NCI-H82 (cell line): ENCODE measurements at places on chromosomes 1 and 21.
A peak's percentile ranks its signal among the peaks of the same experiment; 100 is the strongest.

DNA sequence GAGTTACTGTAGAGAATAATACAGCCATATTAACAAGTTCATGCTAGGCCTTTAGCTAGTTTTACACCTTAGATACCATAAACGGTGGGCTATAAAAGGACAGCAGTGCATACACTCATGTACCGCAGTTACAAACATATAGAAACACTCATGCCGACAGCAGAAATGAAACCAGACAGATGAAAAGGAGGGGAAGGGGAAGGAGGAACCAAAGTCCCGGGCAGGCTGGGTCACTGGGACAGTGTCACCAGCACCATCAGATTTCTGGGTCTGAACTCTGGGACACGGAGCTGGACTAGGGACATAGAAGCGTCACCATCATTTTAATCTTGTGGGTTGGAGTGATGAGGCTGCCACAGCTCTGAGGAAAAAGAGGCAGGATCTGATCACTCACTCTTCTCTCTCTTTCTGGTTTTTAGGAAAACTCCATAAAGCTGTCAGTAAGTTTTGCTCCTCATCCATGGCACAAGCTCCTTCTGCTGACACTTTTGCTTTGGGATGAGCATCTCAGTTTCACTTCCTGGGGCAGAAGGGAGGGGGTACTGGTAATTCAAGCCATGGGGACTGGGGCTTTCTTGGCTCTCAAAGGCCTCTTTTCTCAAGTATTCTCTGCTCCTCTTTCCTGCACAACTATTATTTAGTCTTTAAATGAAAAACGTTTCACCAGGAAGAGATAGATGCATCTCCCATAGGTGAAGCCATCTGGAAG lies 7.8 kb upstream of the ZNF691 start:
- DNase-seq: no peak

GRCh38 chr1:163875200-163875926 lies 553.6 kb downstream of the NUF2 start:
- DNase-seq: peak; percentile 90

GRCh38 chr21:44742418-44743153 lies 31.2 kb upstream of the TSPEAR start:
- DNase-seq: peak; percentile 86

GRCh38 chr1:65791801-65792668 lies 660 bp upstream of the PDE4B start:
- DNase-seq: peak; percentile 80

DNA sequence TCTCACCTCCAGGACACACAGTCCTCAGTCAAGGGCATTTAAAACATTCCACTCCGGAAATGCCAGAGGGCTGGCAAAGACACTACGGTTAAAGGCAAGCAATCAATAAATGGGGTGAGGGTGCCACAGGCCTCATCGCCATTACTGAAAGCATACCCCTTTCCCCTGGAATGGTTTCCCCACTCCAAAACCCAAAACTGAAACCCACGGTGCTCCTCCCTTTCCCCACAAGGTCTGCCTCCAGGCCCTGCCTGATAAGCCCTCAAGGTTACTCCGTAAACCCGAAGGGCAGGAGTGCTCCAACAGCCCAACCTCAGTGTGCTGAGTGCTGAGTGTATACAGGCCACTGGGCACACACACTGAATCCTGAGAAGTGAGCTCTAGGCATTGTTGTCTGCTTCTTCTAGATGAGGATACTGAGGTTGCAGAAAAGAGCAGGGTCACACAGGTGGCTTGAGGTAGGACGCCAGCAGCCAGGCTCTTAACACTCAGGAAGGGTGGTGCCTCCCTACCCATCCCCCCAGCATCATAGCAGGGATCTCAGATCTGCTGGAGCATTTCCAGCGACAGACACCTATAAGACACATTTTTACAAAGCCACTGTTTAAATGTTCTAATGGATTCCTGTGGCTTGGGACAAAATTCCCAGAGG lies 29.0 kb downstream of the SSBP3 start:
- DNase-seq: peak; percentile 61

DNA sequence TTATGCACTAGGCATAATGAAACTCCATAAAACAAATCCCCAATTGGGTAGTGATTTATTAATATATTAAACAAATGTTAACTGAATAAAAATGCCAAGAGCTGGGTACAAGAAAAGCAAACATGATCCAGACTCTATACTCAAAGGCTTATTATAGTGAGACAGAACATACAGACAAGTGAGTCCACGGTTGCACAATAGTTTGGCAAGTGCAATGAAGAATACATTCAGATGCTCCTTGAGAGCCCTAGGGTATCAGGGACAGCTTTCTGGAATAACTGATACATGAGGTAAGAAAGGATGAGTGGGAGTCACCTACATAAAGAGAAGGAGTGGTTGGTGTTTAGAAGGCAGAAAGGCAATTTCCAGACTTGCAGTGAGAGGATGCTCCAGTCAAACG lies 85.1 kb downstream of the VAV3 start:
- no peak for DNase-seq
